ENCODE measurements at places on chromosomes 11 and 22. TPM values are rescaled to one million over a fixed set of nuclear protein-coding genes. Genes with fewer than 3 reads are reported as not detected.

CACNA1I gene
- total RNA-seq: 1.00 TPM

CCDC157 gene
- total RNA-seq: 3.3 TPM

TALDO1 gene
- 62.3 TPM for total RNA-seq

OR52I2 gene
- total RNA-seq: 0.05 TPM

ABCC8 gene
- total RNA-seq: 10.0 TPM

All from motor neuron (in vitro differentiated cells).